ENCODE measurements at places on chromosomes 2 and 18.

GRCh38 chr2:71943238-71944182, 204.2 kb downstream of the CYP26B1 start:
- no peak for DNase-seq

DNA sequence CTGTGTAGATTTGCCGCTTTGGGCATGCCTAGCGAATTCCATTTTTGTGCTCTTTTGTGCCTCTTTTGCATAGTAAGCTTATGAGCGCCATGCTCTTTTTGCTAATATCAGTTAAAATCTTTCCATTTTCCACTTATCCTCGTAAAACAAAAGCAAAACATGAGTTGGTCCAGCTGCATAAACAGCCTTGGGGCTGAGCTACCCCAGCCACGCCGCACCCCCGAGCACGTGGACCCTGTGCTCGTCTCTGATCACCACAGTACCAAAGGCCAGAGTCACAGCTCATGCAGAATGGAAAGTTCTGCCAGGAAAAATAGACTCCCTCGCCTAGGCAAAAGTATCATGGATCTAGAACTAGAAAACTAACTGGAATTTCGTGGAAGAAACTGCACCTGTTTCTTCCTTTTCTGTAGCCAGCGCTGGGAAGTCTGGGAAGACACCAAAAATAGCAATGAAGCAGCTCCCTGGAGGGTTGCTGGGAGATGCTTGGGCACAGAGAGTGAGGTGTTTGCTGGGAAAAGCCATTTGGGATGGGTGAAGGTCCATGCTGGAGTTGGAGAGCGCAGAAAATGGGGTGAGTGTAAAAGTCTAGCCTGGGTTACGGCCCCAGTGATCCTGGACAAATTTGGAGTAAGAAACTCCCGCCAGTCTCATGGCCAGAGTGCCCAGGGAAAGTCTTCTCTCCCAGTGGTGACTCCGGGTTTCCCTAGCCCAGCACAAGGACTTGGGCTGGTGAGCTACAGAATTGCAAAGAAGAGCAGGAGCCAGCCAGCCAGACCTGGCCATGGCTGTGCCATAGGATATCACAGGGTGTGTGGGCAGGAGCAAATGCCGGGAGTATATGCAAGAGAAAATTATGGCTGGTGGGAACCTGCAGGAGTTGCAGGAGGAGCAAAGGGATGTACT, 218.4 kb downstream of the GBX2 start:
- DNase-seq = no peak

DNA sequence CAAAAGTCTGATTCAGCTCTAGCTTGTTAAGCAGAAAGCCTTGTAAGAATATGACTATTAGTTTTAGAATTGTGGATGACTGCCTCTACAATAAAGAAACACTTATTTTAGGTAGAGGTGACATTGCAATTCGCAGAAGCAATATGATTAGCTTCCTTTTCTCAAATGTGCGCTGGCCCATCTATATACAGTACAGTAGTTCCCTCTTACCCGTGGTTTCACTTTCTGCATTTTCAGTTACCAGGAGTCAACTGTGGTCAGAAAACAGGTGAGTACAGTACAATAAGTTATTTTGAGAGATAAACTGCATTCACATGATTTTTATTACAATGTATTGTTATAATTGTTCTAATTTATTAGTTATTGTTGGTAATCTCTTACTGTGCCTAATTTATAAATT, 405.1 kb downstream of the GPD2 start:
- no peak for DNase-seq

DNA sequence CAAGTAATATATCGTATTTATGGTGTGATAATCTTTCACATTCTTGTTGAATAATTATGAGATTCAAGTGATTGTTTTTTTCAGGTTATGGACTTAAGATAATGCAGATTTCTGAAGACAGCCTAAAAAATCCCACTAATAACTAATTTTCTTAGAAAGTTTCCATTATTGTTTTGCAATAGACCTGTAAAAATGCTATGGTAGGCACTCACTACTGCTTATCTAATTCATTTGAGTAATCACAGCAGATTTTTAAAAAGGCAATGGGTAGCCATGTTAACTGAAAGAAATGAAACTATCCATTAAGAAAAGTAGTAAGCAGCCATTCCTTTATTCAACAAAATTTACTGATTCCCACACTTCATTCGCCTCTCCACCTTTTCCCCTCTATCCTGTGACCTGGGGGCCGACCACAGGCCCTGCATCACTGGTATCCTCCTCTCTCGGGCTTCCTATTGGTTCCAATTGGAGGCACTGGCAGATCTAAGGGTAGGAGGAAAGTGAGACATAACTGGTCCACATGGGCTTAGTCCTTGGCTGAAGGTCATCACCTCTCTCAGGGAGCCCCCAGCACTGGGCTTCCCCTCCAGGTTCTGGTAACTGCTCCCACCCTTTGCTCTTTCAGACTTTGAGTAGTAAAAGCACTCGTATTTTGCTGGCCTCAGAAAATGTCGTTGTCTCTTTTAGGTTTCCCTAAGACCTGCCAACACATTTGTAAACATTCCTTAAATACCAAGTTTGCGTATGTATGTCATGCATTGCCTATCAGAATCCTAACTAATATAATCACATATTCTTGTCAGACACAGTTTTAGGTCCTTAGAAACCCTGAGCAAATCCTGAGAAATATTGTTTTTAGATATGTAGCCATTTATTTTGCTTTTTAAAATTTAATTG, 18.5 kb downstream of the RBMS1 start:
- no peak for DNase-seq

- DNase-seq = no peak
These were observed 81.5 kb downstream of the NRP2 start for GRCh38 chr2:205763708-205764211.

- no peak for DNase-seq
These were observed 58.0 kb downstream of the SLC40A1 start for GRCh38 chr2:189522435-189523151.

DNA sequence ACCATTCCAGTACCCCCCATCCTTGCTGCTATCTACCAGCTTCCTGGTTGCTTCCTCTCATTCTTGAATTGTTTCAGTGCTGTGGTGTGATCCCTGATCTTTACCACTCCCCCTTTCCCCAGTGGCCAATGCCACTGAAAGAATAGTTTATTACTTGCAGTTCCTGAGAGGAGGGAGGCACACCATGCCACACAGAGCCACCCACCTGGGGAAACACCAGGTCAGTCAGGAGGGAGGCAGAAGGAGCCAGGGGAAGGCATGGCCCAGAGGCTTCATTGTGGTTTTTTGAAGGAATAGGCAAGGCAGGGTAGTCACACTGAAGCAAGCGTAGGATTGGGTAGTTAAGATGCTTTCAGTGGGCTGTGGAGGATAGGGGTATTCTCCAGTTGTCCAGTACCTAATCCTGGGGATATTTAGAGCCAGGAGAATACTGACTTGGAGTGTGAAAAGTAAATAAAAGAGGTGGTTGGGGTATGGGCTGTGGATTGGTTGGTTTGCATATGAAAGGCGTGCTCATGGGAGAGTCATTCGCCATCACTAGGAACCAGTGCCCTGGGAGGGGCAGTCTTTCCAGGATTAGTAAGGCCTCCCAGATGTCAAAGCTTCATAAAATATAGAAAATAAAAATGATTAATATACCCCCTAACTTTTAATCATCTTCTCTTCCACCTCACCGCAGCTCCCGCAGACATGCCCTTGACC, 6.7 kb upstream of the TMEM177 start:
- no peak for DNase-seq

- no peak for DNase-seq
These were observed 27.6 kb downstream of the CENPO start for GRCh38 chr2:24820598-24821432.

GRCh38 chr18:28963481-28963880, 786.6 kb upstream of the CDH2 start:
- no peak for DNase-seq

DNA sequence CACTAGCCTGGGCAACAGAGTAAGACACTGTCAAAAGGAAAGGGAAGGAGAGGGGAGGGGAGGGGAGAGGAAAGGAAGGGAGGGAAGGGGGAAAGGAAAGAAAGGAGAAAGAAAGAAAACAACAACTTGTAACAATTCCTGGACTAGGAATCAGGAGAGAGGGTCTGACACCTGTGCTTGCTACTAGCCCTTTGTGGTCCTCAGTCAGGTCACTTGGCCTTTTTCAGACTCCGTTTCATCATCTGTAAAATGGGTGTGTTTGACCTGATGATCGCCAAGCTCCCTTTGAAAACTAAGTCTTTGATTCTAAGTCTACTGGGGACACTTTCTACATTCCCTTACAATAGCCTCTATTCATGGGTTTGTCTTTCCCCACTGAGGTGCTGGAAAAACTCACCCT, 11.4 kb upstream of the ATP8B1 start:
- no peak for DNase-seq

GRCh38 chr2:197309691-197310231, 819 bp downstream of the ANKRD44 start:
- DNase-seq = peak; percentile 64

- DNase-seq = no peak
These were observed 190.1 kb upstream of the RND3 start for GRCh38 chr2:150677551-150677950.

DNA sequence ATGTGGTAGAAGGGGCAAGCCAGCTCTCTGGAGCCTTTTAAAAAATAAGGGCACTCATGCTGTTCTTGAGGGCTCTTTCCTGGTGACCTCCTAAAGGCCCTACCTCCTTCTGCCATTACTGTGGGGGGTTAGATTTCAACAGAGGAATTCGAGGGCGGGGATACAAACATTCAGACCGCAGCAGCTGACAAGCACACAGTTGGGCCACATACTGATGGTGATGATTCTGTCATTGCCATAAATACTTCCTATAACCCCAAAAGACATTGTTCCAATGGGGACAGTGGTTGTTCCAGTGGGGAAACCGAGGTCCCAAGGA, 67.0 kb downstream of the TSHZ1 start:
- no peak for DNase-seq

DNA sequence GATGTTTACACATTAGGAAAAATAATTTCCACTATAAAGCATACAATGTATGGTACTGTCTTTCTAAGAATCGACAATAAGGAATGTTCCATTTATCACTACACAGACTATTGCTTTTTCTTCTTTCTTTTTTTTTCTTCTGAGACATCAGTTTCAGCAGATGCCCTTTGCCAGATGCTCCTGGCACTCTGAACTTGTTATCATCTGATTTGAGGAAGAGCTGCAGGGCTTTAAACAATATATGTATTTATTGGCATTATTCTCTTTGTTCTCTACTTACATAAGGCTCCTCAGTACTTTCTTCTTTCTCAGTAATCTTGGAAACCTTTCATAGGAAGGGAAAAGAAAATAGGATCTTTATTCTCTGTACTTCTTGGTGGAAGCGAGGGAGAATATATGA, 45.0 kb upstream of the AGPS start:
- DNase-seq = no peak

DNA sequence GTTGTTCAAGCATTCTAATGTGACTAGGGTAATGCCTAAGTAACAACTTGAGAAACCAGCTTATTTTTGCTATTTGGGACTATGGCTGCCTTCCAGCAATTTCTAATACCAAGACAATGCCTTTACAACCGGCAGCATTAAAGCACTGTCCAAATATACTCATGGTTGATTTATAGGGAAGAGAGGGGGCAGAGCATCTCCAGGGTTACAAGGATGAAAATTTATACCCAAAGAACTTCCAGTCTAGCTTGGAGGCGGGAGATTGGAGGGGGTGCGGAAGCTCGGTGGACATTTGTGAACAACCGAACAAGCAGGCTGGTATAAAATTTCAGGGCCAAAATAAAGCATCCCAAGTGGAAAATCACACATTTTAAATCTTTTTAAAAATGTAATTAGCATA, 294.9 kb upstream of the STON1 start:
- DNase-seq = no peak

DNA sequence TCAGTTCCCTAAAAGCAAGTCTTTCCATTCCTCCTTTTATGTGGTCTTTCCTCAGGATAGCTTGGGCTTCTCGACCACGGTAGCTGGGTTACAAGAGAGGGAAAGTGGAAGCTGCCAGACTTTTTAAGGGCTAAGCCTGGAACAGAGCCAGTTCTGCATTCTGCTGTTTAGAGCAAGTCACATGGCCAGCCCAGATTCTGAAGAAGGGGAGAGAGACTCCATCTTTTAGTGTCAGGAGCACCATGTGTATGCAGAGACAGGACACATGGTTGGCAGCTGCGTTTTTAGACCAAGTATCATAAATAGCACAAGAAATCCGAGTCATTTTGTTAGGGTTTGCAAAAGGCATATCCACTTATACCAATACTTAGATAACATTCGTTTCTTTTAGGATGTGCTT, 4.7 kb downstream of the HMSD start:
- DNase-seq = no peak

DNA sequence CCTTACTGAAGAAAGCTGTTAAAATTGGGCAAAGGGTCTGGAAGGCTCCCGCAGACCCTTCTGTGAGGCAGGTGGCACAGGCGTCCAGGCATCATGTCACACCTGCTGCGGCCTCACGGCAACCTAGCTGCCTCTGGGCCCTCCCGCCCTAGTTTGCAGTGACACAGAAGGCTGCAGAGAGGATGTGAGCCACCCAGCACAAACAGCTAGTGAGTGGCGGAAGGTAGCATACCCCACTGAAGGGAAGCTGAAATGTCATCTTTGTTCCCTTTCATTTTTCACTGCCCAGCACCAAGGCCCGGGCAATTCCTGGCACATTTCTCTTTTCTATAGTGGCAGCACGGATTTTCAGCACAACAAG, 53.8 kb downstream of the TRAPPC12 start:
- no peak for DNase-seq

GRCh38 chr2:56084111-56084901, 99.5 kb upstream of the CCDC85A start:
- DNase-seq = no peak

GRCh38 chr2:239626961-239627592, 226.3 kb upstream of the HDAC4 start:
- DNase-seq = no peak

GRCh38 chr18:70523792-70524182, 234.9 kb downstream of the SOCS6 start:
- no peak for DNase-seq

- no peak for DNase-seq
These were observed 178.6 kb upstream of the VWC2L start for GRCh38 chr2:214232271-214232670.

GRCh38 chr2:151060287-151060686, 201.4 kb downstream of the RBM43 start:
- DNase-seq = no peak

DNA sequence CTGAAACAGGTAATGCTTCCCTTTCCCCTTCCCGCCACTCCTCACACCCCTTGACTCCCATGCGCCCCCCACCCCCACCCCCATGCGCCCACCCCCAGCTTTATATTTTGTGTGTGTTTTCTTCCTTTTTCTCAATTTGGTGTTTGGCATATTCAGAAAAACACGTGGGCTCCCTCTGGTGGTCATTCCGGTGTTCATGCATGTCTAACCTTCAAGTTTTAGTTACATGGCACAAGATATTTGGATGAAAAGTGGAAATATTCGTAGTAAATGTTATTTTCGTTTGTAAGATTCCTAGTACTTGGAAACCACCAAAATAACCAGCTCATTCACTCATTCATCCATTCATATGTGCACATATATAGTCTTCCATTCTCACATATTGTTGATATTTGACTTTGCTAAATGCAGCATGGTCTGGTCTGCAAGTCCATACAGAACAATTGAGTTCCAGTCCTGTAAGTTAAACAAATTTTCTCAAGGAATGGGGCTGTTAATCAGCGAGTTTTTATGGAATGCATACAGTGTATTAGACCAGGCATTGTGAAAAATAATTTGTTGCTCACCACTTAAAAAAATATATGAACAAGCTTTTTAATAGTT, 143.6 kb upstream of the MAP3K20 start:
- peak; percentile 74 for DNase-seq
